ENCODE measurements at places on chromosomes 11 and 22. TPM values are rescaled to one million over a fixed set of nuclear protein-coding genes. Genes with fewer than 3 reads are reported as not detected.
A peak's percentile ranks its signal among the peaks of the same experiment; 100 is the strongest.

DNA sequence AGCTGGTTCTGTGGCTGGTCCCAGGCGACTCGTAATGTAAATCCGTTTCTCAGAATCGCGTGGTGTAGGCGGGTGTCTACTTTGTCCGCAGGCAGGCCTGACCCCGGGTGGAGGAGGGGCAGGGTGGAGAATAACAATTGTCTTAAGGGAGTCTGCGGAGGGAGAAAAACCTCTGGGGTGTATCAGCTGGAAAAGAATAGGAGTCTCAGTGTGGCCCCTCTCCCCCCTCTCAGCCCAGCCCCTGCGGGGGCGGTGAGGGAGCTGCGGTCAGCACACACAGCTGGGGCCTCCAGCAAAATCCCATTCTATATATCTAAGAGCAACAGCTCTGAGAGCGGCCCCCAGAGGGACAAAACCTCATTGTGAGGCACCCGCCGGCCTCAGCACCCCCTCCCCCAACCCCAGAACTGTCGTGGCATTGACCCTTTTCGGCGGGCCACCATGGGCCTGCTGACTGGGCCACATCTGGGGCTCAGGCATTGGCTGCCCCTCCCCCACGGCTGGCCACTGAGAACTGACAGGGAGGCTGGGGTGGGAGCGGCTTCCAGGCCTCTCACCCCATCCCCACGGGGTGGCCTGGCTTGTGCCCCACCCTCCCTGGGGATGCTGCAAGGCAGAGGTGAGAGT lies 2.7 kb upstream of the MYRF start:
- DNase-seq: no peak

The POU2AF2 gene
- not detected for total RNA-seq

GRCh38 chr11:32005786-32006416 lies 85.0 kb upstream of the RCN1 start:
- no peak for DNase-seq

- DNase-seq: no peak
Measured at GRCh38 chr11:33103836-33104235, 57.4 kb downstream of the CSTF3 start.

GRCh38 chr11:1659506-1659905 lies 29.9 kb downstream of the KRTAP5-5 start:
- DNase-seq: peak; percentile 31
